ENCODE measurements at places on chromosomes 4 and X.

GRCh38 chr4:52106191-52106590 lies 55.1 kb downstream of the SPATA18 start:
- no peak for DNase-seq

DNA sequence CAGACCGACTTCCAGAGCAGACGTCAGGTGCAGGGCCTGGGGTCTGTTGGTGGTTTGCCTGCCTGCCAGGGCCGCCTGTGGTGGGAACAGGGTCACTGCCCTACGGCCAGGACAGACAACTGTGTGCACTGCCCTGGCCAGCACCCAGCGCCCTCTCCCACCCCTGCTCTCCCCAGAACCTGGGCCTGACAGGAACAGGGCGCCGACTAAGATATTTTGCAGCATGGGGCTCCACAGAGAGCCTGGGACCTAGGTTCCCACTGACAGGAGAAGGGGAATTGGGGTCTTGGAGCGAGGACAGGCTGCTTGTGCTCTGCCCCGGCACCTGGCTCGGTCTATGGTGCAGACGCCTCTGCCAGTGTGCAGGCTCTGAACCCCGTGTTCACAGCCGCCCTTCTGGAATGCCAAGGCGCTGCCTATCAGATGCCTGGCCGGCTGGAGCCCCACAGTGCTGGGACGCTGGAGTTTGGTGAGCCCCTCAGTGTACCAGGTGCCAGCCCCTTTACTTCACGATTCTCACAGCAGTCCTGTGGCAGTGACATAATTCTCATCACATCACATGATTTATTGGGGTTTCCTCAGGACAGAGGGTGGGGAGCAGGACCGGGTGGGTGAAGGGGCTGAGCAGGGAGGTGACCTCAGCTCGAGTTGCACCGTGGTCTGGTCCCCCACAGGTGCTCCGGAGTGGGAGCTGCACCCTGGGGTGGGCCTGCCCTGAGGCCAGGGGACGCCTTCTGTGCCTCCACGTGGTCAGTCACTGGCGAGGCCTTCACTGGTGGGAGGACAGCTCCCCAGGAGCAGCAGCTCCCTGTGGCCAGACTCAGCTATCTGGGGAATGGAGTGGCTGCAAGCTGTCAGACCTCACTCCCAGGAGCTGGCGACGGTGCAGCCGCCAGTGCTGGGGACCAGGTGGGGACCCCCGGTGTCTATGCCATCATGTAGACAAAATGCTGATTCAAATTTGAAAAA lies 113.8 kb upstream of the LRPAP1 start:
- DNase-seq, result no peak

DNA sequence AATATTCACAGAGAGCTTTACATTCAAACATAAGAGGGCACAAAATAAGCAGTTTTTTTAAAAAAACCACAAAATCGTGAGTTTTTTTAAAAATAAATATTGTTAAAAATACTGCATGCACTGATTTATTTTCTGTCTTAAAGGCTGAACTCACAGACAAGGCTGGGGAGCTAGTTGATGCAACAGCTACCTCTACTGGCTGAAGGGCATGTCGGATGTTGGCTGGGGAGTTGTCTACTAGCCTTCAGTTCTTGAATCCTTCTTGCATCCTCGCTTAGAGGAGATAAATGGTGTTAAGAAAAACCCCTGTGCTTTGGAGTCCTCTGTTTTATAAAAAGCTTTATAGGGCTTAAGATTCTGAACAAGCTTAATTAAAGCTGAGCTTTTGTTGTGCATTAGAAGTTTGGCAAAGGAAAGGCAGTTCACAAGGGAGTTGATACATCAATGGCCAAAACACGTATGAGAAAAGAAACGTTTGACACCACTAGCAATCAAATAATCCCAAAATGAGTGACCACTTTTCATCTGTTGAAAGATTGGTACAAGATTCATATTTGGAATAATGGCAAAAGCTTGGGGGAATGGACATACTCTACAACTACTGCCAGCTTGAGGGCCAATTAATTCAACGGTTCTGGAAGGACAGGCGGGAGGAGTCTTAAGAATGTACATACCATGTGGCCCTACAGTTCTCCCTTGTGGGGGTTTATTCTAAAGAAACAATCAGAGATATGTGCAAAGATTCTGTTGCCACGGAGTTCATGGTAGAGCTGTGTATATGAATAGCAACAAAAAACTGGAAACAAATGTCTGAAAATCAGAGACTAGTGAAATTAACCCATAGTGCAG lies 94.7 kb downstream of the SEL1L3 start:
- no peak for DNase-seq

DNA sequence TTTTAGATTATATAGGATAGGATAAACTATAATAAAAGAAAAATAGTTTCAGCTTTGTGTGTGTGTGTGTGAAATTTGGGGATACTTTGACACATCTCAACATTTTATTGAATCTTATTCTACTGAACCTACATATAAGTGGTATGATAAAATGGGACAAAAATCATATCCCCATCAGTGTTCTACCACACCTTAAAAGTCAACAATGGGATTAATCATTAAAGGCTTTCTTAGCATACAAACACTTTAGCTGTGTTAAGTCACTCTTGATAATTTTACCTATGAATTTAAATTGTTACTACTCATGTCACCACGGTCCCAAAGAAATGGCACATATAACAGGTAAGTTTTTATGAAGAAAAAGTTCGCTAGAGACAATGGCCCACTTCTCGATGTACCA lies 37.7 kb upstream of the LRBA start:
- no peak for DNase-seq

GRCh38 chrX:72576141-72576894 lies 3.7 kb upstream of the HDAC8 start:
- DNase-seq, result no peak

GRCh38 chrX:100871594-100872560 lies 2.3 kb downstream of the NOX1 start:
- no peak for DNase-seq

DNA sequence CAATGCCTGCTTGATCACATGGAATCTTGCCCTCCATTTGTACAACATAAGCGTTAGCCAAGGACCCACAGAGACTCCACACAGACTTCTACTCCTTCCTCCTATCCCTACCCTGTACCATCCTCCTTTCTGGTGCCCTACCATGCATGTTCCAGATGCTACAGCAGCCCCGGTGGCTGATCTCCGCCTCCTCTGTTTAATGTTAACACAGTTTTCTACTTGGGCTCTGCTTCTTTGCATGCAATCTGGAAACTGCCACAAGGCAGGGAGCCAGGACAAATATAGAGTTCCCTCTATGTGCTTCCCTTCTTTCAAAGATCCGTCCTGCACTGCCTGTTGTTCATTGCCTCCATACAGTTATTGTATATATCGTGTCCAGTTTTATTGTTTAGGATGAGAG lies 368.6 kb upstream of the TENM3 start:
- DNase-seq, result no peak

- DNase-seq, result no peak
Measured at GRCh38 chr4:40672528-40673522, 43.2 kb upstream of the RBM47 start.
